ENCODE measurements at places on chromosomes 7 and 10.

- no peak for DNase-seq
These were observed 11.6 kb downstream of the MICALL2 start for GRCh38 chr7:1447551-1448244.

DNA sequence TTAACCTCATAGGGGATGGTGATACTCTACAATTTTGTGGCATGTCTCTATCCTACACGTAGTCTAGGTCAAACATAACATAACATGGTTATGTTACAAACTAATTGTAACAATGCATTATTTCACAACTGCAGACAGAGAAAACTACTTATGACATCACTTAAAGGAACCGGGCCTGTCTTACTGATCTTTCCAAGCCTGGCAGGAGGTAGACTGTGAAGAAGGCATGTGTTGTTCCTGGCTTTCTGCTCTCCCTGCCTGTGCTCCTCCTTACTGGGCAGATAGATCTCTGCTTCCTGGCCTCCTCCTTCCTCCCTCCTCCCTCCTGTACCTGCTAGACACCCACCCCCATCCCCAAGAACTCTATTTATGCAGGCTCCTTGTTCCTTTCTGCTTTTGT, 5.4 kb downstream of the CACNB2 start:
- no peak for DNase-seq

DNA sequence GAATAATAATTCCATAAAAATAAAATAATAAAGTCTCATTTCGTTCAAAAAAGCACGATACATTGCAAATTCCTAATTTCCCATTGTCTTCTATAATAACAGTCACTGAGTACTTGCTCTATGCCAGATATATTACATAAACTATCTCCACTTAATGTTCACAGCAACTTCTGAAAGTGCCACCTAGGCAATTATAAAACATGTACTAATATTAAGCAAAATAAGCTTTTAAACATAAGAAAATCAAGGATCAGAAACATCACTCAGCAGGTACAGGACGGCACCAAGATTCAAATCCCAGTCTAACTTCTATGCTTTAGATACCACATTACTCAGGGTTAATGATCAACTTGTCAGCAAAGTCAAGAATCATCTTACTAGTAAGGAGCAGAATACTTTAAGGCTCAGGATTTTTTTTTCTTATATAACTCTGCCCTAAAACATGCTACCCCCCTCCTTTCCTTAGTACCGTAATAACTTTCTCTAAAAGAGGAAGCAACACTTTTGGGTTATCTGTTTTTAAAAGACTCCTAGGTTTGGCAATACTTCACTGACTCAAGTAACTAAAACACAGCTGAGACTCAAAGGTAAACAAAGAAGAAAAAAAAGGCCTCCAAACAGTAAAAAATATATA, 51.3 kb downstream of the USP6NL start:
- DNase-seq, result no peak

DNA sequence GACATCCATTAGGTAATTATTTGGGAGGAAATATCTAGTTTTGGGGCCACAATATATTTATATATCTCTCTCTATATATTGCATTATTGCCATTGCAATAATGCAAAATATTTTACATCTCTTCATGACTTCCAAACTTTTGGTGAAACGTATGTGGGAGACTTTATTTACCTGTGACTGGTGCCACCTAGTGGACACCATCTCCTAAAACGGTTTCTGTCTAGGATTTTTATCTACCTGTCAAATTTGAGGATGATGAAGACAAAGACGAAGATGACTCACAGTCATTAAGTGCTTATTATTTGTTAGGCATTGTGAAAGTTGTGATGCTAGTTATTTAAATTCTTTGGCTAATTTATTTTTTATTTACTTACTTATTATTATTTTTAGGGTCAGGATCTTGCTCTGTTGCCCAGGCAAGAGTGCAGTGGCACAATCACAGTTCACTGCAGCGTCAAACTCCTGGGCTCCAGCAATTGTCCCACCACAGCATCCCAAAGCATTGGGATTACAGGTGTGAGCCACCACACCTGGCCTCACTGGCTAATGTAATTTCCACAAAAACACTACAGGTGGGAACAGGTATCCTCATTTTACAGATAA, 18.7 kb upstream of the CBLL1 start:
- DNase-seq, result peak; percentile 22

DNA sequence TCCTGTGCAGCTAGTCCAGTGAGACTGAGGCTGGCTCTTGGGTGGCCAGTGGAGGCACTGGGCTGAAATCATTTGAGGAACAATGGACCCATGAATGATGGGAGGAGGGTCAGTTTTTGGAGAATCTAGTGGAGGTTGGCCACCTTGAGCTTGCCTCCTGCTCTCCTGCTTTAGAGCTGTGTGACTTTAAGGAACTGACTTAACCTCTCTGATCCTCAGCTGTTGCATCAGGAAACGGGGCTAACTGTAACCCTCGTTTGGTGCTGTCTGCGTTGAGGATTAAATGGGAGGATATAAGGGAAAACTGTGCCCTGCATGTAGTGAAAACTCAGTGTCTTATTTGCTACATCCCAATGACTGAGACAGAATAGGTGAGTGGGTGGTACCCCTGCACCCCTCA, 115.4 kb upstream of the PPIF start:
- DNase-seq, result no peak

- DNase-seq, result no peak
These were observed 54.8 kb downstream of the GPR141 start for GRCh38 chr7:37738321-37738720.

DNA sequence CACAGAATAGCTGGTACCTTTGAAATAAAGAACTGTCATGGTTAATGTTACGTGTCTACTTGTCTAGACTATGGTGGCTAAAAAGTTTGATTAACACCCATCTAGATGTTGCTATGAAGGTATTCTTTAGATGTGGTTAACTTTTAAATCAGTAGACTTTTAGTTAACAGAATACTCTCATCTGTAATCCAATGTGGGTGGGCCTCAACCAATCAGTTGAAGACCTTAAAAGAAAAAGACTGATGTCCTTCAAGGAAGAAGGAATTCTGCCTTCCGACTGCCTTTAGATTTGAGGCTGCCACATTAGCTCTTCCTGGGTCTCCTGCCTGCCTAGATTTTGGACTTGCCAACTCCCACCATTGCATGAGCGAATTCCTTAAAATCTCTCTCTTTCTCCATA, 113.0 kb upstream of the CACUL1 start:
- DNase-seq, result no peak

DNA sequence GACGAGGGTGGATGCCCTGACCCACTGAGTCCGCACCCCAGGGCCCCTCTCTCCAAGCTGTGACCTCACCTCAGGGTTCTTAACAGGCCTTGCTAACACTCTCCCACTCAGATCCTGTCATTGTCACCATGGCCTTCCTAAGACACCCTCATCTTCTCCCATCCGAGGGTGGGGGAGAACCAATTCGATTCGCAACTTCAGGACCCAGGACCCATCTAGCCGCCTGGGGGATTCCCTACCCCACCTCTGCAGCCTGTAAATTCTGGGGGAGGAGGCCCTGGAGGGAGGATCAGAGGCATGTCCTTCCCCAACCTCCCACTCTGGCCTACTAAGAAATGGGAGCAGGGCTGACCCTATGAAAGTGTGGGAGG, 17.4 kb downstream of the TRIM8 start:
- DNase-seq, result no peak

- DNase-seq, result peak; percentile 22
These were observed 57.2 kb upstream of the FOXI2 start for GRCh38 chr10:127679642-127680255.

GRCh38 chr7:105640956-105641810, 59.9 kb upstream of the EFCAB10 start:
- no peak for DNase-seq

DNA sequence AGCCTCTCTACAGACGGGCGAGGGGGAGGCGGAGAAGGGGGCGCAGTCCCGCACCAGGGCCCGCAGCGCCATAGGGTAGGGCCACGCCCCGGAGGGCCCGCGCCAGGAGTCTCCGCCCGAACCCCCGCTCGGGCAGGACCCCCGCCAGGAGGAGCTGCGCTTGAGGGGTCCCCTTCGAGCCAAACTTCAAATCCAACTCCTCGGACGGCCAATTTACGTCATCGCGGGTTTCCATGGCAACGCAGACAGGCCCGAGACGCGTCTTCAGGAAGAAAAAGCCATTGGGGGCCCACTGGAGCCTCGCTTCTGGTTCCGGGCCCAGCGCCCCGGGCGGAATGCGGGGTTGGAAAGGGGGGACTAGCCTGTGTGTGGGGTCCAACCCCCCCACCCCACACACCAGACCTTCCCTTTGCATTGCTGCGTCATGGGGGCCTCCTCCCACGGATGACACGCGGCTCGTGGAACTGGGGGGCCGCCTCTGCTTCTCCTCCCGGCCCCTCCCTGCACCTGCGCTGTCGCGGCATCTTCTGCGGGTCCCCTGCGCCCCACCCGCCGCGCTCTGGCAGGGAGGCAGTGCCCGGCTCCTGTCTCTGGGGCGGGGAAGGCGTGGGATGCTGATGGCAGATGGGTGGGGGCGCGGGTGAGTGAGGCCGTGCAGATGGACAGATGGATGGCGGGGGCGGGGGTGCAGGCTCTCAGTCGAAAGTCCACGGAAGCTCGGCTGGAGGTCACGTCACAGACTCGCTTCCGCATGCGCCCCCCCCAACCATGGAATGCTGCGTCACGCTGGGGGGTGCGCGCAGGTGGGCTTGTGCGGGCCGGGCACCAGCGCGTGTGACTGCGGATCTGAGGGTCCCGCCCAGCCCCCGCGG, 1.2 kb downstream of the CALY start:
- DNase-seq, result peak; percentile 71

DNA sequence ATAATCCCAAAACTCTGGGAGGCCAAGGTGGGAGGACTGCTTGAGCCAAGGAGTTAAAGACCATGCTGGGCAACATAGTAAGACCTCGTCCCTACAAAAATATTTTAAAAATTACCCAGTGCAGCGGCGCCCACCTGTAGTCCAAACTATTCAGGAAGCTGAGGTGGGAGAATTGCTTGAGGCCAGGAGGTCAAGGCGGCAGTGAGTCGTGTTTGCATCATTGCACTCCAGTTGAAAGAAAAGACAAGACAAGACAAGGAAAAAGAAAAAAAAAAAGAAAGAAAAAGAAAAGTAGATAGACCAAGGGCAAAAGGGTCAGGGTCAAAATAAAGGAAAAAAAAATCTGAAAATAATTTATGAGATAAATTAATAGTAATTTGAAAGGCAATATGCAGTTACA, 5.8 kb downstream of the ANXA7 start:
- DNase-seq, result no peak

DNA sequence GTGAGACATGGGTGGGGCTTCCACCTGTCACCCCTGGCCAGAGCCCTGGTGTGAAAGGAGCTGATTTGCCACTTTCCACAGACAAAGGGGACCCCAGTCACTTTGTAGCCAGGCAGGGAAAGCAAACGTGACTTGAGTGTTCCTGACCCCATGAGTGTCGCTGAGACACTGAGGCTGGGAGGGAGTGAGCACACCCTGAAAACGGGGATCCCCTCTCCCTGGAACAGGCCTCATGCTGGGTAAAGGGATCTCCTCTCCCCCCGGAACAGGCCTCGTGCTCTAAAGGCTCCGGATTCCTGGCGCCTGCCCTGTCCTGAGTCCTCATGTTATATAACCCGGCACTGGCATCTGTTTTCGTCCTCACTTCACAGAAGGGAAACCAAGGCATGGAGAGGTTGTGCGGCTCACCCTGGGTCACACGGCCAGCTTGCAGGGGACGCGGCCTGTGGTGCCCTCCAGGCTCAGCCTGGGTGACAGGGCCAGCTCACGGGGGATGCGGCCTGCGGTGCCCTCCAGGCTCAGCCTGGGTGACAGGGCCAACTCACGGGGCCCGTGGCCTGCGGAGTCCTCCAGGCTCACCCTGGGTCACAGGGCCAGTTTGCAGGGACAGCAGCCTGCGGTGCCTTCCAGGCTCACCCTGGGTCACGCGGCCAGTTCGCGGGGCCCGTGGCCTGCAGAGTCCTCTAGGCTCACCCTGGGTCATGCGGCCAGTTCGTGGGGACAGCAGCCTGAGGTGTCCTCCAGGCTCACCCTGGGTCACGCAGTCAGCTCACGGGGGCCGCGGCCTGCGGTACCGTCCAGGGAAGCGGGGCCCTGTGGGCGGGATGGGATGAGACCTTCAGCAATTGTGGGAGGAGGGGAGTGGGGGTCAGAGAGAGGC, 104.7 kb downstream of the PDGFA start:
- DNase-seq, result peak; percentile 9

DNA sequence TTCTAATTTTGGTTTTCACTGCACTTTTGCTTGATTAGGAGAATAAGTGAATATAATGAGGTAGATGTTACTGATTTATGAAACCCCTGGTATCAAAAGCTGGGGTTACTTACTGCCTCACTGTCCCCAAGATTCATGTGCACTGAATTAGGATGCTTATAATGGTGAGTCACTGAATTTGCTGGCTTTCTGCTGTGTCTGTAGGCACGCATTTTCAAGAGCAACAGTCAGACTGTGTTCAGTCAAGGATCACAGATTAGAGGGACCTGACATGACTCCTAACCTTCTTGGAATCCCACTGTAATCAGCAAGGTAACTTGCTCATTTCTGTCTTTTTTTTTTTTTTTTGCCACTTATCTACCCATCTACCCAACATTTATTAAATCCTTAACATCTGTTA, 59.7 kb downstream of the GPR85 start:
- DNase-seq, result no peak

GRCh38 chr7:138468244-138469123, 8.4 kb downstream of the TRIM24 start:
- DNase-seq, result no peak

GRCh38 chr10:122879339-122880273, at the start of gene FAM24B:
FAM24B (minus strand) TSS chr10:122879581; CDS start chr10:122850515, 29,066 bp downstream.
- peak; percentile 88 for DNase-seq

- DNase-seq, result no peak
These were observed 11.2 kb downstream of the BMPER start for GRCh38 chr7:33916357-33917081.

- peak; percentile 26 for DNase-seq
These were observed 67.7 kb downstream of the ARHGAP22 start for GRCh38 chr10:48536916-48537890.

- no peak for DNase-seq
These were observed 101.7 kb downstream of the MGMT start for GRCh38 chr10:129568583-129569344.
